ENCODE measurements at places on chromosomes 7 and 10.

DNA sequence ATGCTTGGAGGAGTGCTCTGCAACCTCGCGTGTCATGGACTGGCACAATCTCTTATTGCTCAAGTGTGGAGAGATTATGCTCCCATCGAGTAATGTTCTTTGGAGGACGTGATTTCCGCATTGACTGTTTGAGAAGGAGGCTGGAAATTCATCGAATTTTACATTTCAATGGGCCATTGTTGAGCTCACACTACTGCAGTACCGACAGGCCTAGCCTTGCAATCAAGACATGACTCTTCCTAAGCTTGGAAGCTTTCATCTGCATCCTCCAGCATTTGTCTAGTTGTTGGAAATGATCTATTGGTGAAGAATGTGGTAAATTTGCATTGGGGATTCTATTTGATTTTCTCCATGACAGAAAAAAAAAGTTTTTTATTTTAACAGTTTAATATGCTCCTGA lies 156.8 kb downstream of the FZD1 start:
- no peak for DNase-seq

GRCh38 chr7:102260856-102261255 lies 25.8 kb upstream of the SH2B2 start:
- no peak for DNase-seq

DNA sequence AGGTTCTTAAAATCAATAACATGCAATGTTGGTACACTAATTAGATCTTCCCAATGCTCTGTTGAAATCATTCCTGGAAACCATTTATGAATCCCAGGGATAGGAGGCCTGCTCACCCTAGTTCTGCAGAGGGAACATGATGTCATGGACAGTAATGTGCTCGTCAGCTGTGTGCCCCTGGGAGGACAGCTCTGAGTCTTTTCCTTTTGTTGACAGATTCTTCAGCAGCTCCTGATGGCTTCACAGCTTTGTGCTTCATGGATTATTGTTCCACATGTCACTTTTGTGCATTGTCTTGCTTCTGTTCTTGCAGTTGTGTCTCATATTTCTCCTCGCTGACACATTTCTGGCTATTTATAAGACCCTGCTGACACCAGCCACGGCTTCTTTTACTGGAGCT lies 367.5 kb downstream of the CCSER2 start:
- no peak for DNase-seq

DNA sequence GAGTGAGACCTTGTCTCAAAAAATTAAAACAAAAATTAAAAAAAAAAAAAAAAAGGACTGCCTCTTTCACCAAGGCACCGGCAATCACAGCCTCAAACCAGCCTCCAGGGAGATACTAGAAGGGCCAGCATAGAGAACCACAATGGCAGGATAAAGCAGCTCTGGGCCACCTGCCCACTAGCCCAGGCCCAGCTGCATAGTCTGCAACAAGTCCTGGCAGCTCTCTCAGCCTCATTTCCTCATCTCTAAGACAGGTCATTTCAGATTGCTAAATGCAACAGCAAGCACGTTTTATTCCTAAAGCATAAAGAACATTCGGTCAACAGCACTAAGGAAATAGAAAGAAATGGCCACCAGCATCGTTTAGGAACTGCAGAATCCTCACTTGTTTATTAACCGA lies 28.8 kb downstream of the XPNPEP1 start:
- DNase-seq, result no peak

DNA sequence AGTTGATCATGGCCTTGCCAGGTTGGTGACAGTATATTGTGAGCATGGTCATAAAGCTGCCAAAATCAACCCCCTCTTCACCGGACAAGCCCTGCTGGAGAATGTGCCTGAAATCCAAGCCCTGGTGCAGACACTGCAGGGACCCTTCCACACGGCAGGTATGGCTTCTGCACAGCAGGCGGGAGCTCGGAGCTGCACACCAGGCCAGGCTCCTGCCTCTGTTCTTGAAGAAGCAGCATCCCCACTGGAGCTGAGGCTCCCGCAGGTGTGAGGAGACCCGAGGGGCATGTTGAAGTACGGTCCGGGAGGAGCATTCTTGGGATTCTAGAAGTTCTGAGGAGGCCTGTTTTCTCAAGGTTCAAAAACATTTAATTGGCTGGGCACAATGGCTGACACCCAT lies 12.7 kb downstream of the DHTKD1 start:
- no peak for DNase-seq

DNA sequence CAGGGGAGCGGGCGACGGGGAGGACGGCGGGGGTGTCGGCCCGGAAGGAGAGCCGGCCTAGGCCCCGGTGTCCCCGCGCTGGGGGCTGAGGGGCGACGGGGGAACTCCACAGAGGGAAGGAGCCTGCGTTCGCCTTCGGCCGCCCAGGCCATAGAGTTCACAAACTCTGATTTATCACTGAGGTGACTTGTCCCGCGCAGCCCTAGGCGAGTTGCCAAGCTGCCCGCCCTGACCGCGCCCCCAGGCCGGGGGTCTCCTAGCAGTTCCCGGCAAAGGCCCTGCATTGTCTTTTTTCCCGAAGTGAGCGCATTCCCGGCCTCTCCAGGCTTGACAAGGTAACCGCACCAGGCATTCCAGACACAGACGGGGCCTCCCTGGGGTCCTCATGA lies 2.9 kb upstream of the NKX6-2 start:
- DNase-seq, result no peak

- no peak for DNase-seq
Measured at GRCh38 chr7:76430836-76431235, 6.1 kb downstream of the ZP3 start.

GRCh38 chr10:122307669-122308416 lies 36.7 kb downstream of the BTBD16 start:
- no peak for DNase-seq

- no peak for DNase-seq
Measured at GRCh38 chr10:58477902-58478301, 34.8 kb upstream of the BICC1 start.

- peak; percentile 17 for DNase-seq
Measured at GRCh38 chr10:110860576-110861241, 11.0 kb upstream of the PDCD4 start.

DNA sequence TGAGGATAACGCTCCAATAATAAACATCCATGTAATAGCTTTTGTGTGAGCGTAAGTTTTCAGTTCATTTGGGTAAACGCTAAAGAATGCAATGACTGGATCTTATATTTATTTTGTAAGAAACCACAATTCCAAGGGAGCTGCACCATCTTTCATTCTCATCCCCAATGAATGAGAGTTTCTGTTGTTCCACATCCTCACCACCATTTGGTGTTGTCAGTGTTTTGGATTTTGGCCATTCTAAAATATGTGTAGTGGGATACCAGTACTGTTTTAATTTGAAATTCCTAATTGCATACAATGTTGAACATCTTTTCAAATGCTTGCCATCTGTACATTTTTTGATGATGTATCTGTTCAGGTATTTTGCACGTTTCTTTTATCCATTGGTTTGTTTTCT lies 50.9 kb upstream of the SEMA3D start:
- DNase-seq, result no peak

- no peak for DNase-seq
Measured at GRCh38 chr10:116316503-116316902, 7.7 kb upstream of the CCDC172 start.

- no peak for DNase-seq
Measured at GRCh38 chr7:36707465-36707864, 16.8 kb downstream of the AOAH start.

- no peak for DNase-seq
Measured at GRCh38 chr7:45211066-45211465, 53.5 kb downstream of the RAMP3 start.

DNA sequence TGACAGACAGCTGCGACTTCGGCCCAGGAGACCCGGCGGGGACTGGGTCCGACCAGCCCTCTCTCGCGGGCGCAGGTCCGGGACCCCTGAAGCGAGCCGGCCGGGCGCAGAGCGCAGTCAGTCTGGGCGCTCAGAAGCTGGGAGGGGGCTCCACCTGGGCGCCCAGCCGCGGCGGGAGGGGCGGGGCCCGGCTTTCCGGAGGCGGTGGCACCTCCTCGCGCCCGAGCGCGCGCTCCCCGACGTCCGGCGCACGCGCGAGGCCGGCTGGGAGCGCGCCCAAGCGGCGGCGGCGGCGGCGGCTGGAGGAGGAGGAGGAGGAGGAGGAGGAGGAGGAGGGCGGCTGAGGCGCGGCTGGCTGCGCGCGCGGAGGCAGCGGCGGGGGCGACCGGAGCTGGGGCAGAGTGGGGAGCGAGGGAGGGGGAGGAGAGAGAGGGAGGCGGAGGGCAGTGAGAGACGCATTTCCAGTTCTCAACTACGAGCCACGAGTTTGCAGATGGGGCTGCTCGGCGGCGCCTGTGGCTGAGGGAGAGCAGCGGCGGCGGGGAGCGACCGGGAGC lies at the start of gene PALS2:
TSS of gene PALS2 (plus strand) at position 456 of the 557 bp plus-strand sequence. CDS start 50,216 bp downstream, outside the sequence.
- DNase-seq, result peak; percentile 73

GRCh38 chr7:100493476-100494264 lies 9.9 kb downstream of the NYAP1 start:
- DNase-seq, result peak; percentile 58

GRCh38 chr7:115356139-115356746 lies 434.3 kb downstream of the MDFIC start:
- no peak for DNase-seq

DNA sequence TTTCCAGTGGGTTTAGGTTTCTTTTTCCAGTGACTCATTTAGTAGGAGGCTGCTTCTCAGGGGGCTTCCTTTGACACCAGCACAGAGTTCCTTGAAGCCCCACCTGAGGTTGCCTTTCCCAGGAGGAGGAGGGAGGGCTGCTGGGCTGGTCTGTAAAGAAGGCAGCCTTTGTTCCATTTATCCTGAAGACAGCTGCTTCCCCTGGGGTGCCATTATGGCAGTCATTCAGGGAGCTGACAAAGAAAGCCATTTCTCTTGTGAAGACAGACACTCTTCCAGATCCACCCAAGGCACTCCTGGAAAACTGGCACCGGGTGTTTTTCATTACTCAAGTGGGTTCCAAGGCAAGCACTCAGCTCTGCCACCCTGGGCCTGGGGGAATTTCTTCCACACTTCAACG lies 54.0 kb downstream of the MTURN start:
- no peak for DNase-seq

GRCh38 chr7:68014031-68014736 lies 1017.6 kb downstream of the TYW1 start:
- no peak for DNase-seq

GRCh38 chr10:129622291-129622690 lies 155.2 kb downstream of the MGMT start:
- DNase-seq, result no peak

DNA sequence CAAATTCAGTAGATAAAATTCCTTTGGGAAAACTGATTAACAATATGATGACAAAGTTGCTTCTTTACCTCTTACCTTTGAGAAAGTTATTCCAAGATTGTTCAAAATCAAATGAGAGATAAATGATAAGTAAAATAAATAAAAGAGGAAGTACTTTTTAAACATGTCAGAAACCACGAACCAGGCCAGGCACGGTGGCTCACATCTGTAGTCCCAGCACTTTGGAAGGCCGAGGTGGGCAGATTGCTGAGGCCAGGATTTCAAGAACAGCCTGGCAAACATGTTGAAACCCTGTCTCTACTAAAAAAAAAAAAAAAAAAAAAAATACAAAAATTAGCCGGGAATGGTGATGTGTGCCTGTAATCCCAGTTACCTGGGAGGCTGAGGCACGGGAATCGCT lies 296.6 kb downstream of the HGF start:
- no peak for DNase-seq

DNA sequence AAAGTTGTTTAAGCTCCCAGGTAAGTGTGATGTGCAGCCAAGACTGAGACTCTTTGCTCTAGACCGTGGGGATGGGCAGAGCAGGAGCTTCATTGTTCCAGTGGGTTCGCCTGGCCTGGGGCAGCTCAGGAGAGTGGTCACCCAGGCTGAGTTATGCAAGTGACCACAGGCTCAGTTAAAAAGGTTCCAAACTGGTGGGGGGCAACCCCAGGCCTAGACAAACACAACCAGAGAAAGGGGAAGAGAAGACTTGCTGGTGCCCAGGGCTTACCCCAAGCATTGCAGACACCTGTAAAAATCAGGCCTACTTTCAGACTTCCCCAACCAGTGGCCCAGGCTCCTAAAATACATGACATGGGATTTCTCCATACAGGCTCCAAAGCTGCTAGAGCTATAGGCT lies 21.6 kb downstream of the CREB3L2 start:
- no peak for DNase-seq

DNA sequence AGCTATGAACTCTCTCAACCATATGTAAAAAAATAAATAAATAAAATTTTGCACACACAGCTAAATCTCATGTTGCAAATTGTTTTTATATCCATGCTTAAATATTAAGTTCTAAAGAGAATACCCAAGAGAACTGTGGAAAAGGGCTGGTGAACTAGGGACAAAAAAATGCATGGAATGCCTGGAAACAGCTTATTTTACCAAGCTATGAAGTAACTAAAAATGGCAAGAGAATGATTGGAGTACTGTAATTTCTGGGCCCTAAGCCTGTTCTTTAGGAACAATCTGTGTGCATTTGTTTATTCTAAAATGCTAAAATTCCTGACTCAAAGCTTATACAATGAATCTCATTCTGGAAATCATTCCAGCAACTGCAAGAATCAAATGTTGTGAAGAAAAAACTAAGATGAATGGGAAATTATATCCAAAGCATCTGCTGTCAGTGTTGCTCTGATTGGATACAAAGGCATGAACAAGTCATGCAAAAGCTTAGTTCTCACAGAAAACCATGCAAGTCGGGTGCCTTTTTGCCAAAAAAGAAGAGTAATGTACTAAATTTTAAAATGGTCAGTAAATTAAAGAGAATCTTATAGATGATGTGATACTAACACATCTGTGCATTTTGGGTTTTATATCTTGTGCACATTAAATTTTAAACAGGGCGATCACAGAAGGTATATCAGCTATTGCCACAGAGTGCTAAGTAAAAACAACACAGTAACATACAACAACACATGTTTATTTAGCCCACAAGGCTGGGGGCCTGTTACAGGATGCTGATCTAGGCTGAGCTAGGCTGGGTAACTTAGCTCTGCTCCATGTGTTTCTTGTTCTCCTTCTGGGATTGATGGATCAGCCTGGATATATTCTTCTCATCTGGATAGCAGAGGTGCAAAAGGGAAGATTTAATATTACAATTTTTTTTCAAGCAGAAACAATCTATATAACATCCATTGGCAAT lies 453.5 kb upstream of the SEMA3A start:
- no peak for DNase-seq

DNA sequence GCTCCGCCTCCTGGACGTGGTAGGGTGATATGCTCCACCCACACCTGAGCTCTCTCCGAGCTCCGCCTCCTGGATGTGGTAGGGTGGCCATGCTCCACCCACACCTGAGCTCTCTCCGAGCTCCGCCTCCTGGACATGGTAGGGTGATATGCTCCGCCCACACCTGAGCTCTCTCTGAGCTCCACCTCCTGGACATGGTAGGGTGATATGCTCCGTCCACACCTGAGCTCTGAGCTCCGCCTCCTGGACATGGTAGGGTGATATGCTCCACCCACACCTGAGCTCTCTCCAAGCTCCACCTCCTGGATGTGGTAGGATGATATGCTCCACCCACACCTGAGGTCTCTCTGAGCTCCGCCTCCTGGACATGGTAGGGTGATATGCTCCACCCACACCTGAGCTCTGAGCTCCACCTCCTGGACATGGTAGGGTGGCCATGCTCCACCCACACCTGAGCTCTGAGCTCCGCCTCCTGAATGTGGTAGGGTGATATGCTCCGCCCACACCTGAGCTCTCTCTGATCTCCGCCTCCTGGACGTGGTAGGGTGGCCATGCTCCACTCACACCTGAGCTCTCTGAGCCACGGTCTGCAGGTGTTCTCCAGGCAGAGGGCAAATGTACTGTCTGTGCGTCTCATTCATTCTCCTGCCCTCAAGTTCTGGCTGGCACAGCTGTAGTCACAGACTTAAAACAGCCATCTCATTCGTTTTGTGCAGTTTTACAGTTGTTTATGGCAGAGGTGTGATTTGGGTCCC lies 252.4 kb downstream of the DIP2C start:
- DNase-seq, result no peak

- DNase-seq, result no peak
Measured at GRCh38 chr7:47677664-47678063, 95.8 kb upstream of the TNS3 start.

Measured in stimulated activated CD4-positive, alpha-beta T cell treated with anti-CD3 and anti-CD28 coated beads, Interleukin-12 subunit alpha, Interleukin-12 subunit beta, amount 100 ng/mL, for 4 hours (primary cell).